Stimulated activated CD4-positive, alpha-beta T cell treated with anti-CD3 and anti-CD28 coated beads, Interleukin-12 subunit alpha, Interleukin-12 subunit beta, amount 100 ng/mL, for 48 hours (primary cell): ENCODE measurements at places on chromosomes 3 and 15.

GRCh38 chr3:32450426-32450825 is 52.2 kb downstream of the CMTM6 start:
- DNase-seq = no peak

DNA sequence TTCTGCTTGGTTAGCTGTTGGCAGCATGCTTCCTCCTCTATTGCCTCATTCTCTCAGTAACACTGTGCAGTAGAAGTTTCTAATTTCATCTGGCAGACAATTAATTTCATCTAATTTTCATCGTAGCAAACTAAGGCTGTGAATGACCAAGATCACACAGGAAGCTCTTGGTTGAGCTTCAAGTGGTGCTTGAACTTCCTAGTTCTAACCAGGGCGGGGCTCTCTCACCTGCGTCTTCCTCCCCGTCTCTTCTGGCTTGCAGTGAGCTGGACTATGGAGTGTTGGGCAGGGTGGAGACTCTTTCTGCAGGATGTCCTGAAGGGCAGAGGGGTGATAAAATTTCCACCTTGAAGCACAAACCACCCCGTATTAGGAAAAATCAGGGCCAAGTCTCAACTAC is 2.0 kb upstream of the IL16 start:
- DNase-seq = no peak

DNA sequence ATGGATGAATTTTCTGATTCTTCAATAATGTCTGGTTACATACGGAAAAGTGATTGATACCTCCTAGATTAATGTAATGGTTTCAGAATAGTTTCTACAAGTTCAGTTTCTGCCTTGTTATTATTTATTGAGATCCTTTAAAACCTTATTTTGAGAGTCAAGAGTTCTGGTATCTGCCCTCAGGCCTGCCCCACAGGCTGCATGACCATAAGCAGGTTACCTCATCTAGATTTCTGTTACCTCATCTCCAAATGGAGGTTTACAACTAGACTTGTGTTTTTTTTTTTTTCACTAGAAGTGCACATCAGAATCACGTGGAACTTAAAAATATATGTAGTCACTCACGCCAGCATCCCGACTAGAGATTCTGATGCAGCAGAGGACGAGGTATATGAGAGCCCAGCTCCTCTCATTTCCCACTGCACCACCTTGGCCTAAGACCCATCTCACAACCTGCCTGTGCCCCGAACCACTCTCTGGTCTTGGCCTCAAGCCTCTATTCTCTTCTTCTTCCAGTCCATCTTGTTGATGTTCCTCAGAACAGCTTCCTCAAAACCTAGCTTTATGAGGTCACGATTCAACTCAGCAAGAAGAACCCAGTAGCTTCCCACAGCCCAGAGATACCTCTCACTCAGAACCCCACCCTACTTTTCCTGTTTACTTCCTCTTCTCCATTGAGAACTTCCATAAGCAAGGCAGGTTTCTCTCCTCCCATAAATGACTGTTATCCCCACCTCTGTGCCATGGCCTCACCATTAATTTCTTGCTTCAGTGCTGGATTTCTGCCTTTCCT is 353.4 kb downstream of the CHST2 start:
- DNase-seq = no peak

GRCh38 chr3:71356265-71356664 is 227.3 kb downstream of the FOXP1 start:
- no peak for DNase-seq

DNA sequence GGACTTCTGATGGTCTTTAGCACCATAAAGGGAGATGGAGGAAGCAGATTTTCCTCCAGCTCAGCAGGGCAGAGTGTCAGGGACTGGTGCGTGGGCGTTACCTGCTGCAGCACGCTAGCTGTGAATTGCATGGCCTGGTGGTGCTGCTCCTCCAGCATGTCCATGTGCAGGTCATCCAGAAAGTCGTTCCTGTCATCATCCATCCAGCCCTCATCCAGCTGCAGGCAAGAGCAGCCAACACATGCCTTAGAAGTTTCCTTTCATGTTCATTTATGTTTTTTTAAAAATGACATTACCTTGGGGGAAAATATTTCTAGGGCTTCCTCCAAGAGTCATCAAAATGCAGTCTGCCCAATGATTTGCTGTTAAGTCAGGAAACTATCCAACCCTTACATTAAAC is 239.2 kb downstream of the PDZRN3 start:
- no peak for DNase-seq
